Skin of body (tissue), 3 donors: ENCODE measurements at places on chromosomes 2 and 18. TPM values are rescaled to one million over a fixed set of nuclear protein-coding genes. Genes with fewer than 3 reads are reported as not detected.

SERPINB3 gene
- 49.5 TPM for total RNA-seq

SMYD1 gene
- total RNA-seq: 15.7 TPM

METTL5 gene
- 34.1 TPM for total RNA-seq

DOCK10 gene
- 21.3 TPM for total RNA-seq

CFAP210 gene
- total RNA-seq: 0.30 TPM

C2orf66 gene
- total RNA-seq: 0.69 TPM

NIFK gene
- total RNA-seq: 46.1 TPM

DLX1 gene
- 1.4 TPM for total RNA-seq

KATNAL2 gene
- total RNA-seq: 6.3 TPM

TMEM163 gene
- 0.59 TPM for total RNA-seq

PUM2 gene
- total RNA-seq: 90.6 TPM

APCDD1 gene
- 125 TPM for total RNA-seq

CD302 gene
- 27.5 TPM for total RNA-seq

SERPINB11 gene
- total RNA-seq: not detected

IL37 gene
- 2.0 TPM for total RNA-seq

CASP8 gene
- total RNA-seq: 17.0 TPM

MARCO gene
- 1.7 TPM for total RNA-seq

GAD1 gene
- 3.2 TPM for total RNA-seq

CGREF1 gene
- total RNA-seq: 6.7 TPM

MERTK gene
- 9.5 TPM for total RNA-seq

CSRNP3 gene
- 5.5 TPM for total RNA-seq

ATP8B1 gene
- 23.0 TPM for total RNA-seq

PSMA8 gene
- total RNA-seq: not detected

FOXI3 gene
- 3.7 TPM for total RNA-seq

WNT10A gene
- 5.7 TPM for total RNA-seq

ARHGAP15 gene
- 33.8 TPM for total RNA-seq

ALPI gene
- not detected for total RNA-seq

SLC66A2 gene
- 22.7 TPM for total RNA-seq

SKOR2 gene
- total RNA-seq: not detected

SLC16A14 gene
- total RNA-seq: 8.2 TPM

ACADL gene
- total RNA-seq: 3.6 TPM

FAM136A gene
- total RNA-seq: 17.7 TPM

CNGA3 gene
- 0.10 TPM for total RNA-seq

CRYGD gene
- total RNA-seq: not detected

SPIRE1 gene
- 20.3 TPM for total RNA-seq

NAT8 gene
- total RNA-seq: not detected

IL1A gene
- 0.20 TPM for total RNA-seq

GRB14 gene
- total RNA-seq: 1.1 TPM

CARF gene
- total RNA-seq: 12.3 TPM

IFIH1 gene
- 8.3 TPM for total RNA-seq

OR6B3 gene
- not detected for total RNA-seq

ANKRD30BL gene
- 1.4 TPM for total RNA-seq

CFAP65 gene
- total RNA-seq: not detected

IL36A gene
- not detected for total RNA-seq

NTSR2 gene
- 0.10 TPM for total RNA-seq

ASXL3 gene
- total RNA-seq: 6.1 TPM

TGFA gene
- 21.8 TPM for total RNA-seq

FBXO15 gene
- 1.5 TPM for total RNA-seq

IL1R1 gene
- total RNA-seq: 20.3 TPM

C2orf81 gene
- total RNA-seq: 0.30 TPM

PRSS56 gene
- not detected for total RNA-seq

ANKRD30B gene
- total RNA-seq: 0.20 TPM

ACVR1 gene
- 19.6 TPM for total RNA-seq

C2orf15 gene
- total RNA-seq: 1.4 TPM
